ENCODE measurements at places on chromosomes 3 and 15.
A peak's percentile ranks its signal among the peaks of the same experiment; 100 is the strongest.

- no peak for DNase-seq
Measured at GRCh38 chr15:84811151-84811550, 6.0 kb upstream of the ALPK3 start.

GRCh38 chr15:96076350-96076749, 254.2 kb upstream of the NR2F2 start:
- DNase-seq, result no peak

GRCh38 chr3:112320691-112321090, 12.3 kb upstream of the CD200 start:
- no peak for DNase-seq

- DNase-seq, result peak; percentile 50
Measured at GRCh38 chr3:50370594-50370993, 11.3 kb upstream of the TMEM115 start.

DNA sequence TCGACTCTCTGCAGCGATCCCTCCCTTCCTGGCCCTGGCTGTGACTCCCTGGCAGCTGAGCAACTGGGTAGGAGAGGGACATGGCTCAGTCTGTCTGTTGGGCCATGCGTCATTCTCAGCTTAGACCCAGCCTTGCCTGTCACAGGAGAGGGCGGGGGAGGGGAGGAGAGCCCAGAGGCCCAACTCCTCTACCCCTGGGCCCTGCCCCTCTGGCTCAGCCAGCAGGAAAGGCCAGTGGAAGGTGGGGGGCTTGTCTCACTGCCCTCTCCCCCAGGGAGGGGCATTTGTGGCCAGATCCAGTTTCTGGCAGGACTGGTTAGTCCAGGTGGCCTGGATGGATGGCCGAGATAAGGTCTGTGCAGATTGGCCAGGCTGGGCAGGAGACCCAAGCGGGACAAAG, 31.6 kb downstream of the DNAJB8 start:
- DNase-seq, result no peak

DNA sequence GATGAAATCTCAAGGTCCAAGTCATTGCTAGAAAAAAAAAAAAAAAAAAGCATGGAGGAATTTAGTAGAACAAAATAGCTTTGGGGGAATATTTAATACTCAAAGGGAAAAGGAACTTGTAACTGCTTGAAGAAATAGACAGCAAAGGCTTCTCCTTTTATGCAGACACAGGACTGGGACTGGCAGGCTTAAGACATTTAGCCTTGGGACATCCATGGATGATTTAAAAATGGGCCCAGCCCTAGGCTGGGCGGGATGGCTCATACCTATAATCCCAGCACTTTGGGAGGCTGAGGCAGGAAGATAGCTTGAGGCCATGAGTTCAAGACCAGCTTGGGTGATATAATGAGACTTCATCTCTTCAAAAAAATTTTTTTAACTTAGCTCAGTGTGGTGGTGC, 19.8 kb downstream of the RPSA start:
- no peak for DNase-seq

GRCh38 chr3:110457508-110457907, 614.1 kb upstream of the NECTIN3 start:
- no peak for DNase-seq

DNA sequence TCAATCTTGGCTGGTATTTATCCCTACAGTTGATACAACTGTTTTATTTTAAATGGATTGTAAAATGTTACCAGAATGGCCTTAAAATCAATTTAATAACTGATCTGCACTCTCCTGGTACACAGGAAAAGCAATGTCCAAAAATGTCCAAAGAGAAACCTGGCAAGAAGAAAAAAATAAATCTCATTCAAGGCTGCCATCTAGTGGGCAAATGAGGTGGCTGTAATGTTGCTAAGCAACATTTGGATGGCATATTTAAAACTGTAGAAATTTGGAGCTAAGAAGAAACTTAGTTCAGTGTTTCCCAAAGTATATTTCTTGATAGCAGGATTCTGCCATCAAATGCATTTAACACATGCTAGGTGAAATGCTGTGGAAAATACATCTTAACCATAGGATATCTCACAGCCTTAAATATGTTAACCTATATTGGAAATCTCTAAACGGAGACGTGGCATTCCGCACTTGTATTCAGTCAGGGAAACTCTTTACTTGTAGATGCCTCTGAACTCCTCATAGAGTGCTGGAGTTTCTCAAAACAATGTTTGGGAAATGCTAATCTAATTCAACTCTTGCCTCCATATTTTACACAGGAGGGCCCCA, 216.8 kb downstream of the ERC2 start:
- DNase-seq, result peak; percentile 56

Data from ELR (cell line).